ENCODE measurements at places on chromosomes 13 and 19.

GRCh38 chr13:57558051-57558467, 73.5 kb upstream of the PCDH17 start:
- no peak for DNase-seq

DNA sequence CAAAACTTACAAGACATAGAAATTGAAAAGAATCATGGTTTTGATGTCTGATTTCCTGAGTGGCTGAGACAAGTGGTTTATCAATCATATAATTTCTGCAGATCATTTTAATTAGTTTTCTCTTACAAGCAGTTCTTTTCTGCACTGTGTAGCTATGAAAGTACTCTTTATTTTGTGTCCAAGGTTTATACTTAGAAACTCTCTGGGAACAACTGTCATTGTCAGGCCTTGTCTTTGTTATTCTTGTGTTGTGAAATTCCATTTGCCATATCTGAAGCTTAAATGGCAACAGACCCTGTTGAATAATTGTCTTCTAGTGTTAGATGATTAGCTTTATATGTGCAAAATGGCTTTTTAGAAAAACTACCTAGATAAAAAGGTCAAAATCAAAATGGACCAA, 312.1 kb downstream of the FGF14 start:
- no peak for DNase-seq

DNA sequence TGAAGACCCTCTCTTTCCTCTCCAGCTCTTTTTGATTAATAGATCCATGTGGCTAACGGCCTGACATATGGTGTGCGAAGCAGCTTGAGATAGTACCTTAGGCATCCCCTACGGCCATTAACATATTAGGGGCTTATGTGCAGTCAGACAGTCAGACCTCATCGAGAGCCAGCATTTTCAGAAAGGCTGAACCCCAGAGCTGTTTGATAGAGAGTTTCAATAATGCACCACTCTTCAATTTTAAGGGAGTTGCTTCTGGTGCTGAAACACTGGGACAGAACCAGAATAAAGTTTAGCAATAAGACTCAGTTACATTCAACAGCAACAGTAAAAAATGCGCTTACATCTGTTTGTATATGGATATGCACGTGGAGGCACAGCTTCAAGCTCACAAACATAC, 10.8 kb downstream of the POU4F1 start:
- DNase-seq: no peak

DNA sequence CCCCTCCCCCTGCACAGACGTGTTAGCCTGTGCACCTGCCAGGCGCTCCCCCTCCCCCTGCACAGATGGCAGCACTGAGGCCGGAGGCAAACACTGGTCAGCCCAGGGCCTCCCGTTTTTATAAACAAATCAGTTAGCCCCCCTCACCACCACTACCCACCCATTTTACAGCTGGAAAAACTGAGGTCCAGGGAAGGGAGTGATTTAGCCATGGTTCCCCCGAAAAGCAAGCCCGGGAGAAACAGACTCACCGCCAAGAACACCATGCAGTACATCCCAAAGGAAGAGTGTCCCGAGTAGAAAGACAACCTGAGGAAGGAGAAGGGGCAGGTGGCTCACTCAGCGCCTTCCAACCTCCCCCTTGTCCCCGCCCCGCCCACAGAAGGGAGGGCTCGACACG, 8.7 kb downstream of the PLPP2 start:
- no peak for DNase-seq

DNA sequence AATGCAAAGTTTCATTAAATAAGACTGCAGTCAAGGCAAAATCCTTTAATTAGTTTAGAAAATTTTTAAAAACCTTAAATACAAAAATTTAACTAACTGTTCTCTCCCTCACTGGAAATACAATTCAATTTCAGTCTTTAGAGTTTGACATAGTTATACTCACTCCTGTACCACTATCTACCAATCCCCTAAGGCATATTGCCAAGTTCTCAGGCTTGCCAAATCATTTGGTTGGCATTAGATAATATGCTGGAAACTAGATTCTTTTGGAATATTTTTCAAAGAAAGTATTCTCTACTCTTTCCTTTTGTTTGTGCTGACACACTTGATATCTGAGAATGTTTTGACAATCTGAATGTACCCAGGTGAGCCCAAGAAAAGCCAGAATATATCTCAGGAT, 77.2 kb downstream of the TSC22D1 start:
- no peak for DNase-seq

- DNase-seq: no peak
These were observed 63.0 kb downstream of the MAP4K1 start for GRCh38 chr19:38554676-38555141.

DNA sequence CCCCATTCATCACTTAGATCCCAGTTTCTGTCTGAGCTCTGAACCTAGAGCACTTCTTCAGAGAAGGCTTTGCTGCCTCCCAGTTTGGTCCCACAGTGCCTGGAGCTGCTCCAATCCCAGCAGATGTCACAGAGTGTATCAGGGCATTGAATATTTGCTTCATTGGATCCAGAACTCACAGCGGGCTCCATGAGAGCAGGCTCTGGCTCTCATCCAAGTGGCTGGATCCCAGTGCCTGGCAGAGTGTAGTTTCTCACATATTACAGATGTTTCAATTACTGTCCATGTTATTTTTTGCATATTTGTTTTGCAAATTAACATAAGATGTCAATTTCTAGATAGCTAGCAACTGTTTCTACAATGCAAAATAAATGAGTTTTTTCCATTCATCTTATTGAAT, 50.6 kb downstream of the MYO16 start:
- no peak for DNase-seq

GRCh38 chr19:48715681-48716171, 3.8 kb downstream of the MAMSTR start:
- no peak for DNase-seq

DNA sequence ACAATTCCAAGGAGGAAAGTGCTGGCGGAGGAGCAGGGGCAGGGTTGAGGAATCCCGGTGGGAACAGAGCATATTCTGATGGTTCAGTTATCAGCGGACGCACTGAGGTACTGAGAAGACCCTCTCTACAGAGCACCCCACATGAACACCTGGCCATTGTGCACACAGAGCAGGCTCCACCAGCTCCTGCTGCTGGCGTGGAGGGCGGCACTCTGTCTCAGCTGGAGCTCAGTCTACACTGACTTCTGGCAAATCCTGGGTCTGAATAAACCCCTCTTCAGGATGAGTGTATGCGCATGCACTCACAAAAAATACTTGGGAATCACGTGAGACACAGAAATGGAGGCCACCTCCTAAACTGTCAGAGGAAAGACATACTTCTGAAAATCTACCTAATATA, 114.4 kb upstream of the IRS2 start:
- DNase-seq: no peak

DNA sequence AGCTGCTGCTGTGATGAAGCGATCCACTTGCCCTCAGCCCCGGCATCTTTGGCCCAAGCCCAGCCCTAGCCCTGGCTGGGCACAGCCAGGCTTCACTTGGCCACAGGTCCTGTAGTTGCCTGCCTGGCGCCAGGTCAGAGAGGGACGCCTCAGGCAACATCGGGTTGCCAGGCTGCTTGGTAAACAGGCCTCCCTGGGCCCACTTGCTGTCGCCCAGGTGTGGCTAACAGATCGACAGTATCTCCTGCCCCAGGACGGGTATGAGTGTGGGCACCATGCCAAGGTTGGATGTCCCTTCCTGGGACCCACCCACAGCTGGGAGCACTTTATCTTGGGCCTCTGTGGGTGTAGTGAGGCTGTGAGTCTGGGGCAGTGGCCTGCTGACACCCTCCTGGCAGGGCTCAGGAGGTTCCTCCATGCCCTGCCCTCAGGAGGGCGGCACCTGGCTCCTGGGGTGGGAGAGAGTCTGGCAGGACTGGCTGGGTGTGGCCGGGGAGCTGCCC, 27.8 kb downstream of the CARM1 start:
- no peak for DNase-seq

- DNase-seq: peak; percentile 48
These were observed 21.8 kb downstream of the HCN2 start for GRCh38 chr19:611481-611868.

GRCh38 chr13:21344662-21345176, 114.4 kb downstream of the ZDHHC20 start:
- DNase-seq: no peak

DNA sequence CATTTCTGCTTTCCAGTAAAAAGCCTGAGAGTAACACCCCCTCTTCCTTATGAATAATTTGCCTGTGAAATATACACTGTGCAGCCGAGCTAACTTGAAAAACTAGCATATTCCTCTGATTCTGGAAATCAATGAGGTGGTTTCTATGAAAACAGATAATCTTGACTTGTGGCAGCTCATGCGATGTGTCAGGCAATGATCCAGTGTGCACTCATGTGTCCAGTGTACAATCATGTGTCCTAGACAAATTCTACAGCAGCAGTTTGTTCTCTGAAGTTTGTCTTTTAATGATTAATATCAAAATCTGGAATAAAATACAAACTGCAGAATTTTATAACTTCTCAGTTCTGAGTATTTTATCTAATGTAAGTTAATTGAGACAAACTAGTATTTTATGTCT, 2213.9 kb upstream of the PCDH20 start:
- no peak for DNase-seq

DNA sequence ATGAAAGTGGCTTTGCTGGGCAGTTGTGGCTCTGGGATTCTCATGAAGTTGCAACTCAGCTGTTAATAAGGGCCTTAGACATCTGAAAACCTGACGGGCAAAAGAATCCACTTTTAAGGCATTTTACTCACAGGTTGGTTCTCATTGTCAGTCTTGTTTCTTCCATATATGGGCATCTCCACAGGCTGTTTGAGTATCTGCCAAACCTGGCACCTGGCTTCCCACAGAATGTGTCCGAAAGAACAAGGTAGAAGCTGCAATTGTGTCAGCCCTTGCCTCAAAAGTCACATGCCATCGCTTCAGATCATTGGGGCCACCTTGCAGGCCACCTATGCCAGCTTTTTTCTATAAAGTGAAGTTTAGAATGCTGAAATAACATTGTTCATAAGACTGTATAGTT, 102.4 kb downstream of the KCTD12 start:
- DNase-seq: no peak

GRCh38 chr19:51615991-51616390, 14.2 kb downstream of the SIGLEC5 start:
- no peak for DNase-seq

GRCh38 chr13:110173247-110173818, 133.6 kb downstream of the COL4A1 start:
- no peak for DNase-seq

DNA sequence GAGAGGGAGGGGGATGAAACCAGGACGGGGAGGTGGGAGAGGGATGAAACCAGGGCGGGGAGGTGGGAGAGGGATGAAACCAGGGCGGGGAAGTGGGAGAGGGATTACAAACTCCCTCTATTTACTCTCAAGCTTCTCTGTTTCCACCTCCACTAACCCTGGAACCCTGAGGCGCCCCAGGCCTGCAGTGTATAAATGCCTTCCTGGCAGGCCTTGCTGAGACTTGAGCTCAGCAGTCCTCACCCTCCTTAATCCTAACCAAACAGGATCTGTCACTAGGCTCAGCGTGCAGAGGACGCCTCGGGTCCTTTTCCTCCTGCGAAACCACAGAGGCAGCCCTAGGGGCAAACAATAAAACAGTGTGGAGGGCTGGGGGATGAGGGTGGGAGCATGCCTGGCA, 32.1 kb upstream of the OR1M1 start:
- no peak for DNase-seq

GRCh38 chr13:103044056-103044455, 22.2 kb downstream of the SLC10A2 start:
- DNase-seq: no peak

GRCh38 chr19:10760273-10760944, 42.5 kb downstream of the DNM2 start:
- DNase-seq: peak; percentile 56

- no peak for DNase-seq
These were observed 466.7 kb downstream of the TSHZ3 start for GRCh38 chr19:30882411-30883005.

DNA sequence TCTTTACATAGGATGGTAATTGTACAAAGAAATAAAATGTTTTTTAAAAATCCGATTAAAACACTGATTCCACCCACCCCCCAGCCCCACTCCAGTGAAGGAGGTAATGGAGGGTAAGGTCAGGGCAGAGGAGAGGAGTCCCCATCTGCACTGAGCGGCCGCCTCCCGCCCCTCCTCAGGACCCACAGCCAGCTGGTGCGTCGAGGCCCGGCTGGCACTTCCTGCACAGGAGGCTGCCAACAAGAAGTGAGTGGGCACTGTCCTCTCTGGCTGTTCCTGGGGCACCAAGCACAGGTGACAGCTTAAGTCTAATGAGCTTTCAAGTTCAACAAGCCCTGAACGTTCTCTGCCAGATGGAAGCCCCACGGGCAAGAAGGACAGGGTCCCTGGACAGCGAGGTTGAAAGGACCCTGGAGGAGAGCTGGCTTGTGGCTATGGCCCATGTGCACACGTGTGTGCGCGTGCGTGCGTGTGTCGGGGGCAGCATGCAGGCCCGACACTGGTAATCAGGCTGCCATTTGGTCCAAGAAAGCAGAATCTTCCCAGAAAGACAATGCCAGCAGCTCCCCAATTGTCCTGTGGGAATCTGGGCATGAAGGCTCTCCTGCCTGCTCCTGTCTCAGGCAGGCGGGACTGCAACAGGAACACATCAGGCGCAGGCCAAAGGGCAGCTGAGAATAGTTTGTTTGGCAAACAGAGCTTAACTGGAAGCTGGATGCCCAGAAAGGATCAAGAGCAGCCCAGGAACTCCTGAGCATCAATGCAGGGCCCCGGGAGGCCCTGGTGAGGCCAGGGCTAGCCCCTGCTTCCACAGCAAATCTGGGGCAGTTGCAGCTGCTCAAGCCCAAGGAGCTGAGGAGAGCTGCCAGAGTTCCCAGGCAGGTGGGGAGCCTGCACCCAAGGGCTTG, 15.1 kb upstream of the EPHX3 start:
- no peak for DNase-seq

GRCh38 chr13:97202761-97203160, 19.4 kb upstream of the MBNL2 start:
- DNase-seq: no peak

GRCh38 chr19:13210339-13210775, 60.1 kb downstream of the IER2 start:
- no peak for DNase-seq

- no peak for DNase-seq
These were observed 79.5 kb upstream of the GJB6 start for GRCh38 chr13:20311596-20311995.

DNA sequence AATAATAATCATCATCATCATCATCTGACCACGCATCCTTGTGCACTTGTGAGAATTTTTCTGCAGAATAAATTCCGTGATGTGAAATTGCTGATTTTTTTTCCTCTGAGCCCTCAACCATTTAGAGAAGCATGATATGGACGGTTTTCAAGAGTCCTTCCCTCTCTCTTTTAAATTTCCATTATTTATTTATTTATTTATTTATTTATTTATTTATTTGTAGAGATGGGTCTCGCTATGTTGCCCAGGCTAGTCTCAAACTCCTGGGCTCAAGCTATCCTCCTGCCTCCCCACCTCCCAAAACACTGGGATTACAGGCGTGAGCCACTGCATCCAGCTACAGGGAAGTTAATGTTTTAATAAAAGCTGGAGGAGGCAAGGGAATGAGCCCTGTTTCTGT, 39.6 kb downstream of the CACNA1A start:
- no peak for DNase-seq

DNA sequence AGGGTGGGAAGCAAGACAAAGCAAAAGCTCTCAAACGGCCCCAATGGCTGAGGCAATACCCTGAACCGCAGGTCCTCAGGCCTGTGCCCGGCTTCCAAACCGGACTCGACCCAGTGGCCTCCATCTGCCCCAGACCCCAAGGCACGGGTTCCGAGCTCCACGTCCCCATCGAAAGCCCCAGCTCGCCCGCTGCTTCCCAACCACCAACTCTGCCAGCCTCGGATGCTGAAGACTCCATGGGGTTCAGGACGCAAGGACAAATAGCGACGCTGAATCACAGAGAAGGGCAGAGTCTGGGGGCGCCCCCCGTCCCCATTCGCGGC, 559 bp downstream of the POLR2E start:
- DNase-seq: no peak
